ENCODE measurements at places on chromosomes 12 and 14.
A peak's percentile ranks its signal among the peaks of the same experiment; 100 is the strongest.

DNA sequence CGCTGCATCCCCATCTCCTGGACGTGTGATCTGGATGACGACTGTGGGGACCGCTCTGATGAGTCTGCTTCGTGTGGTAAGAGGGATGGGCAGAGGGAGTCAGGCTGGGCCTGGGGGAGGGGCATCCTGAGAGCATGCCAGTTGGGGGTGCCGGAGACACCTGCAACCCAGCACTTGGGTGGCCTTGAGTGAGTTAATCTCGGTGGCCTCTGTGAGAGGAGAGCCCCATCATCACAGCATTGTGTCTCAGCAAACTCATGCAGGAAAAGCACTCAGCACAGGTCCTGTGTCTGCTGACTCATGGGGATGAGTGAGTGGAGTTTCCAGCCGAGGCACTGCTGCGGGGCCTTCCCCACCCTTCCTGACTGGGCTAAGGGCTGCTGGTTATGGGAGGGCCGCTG, 19.6 kb upstream of the LRP1-AS start:
- H3K27ac ChIP-seq, result peak overlapping the region; percentile 72
- peak; percentile 52 for DNase-seq
- H3K4me3 ChIP-seq, result no peak overlapping the region
- H3K4me1 ChIP-seq, result peaks cover 13% of the 10 kb centered on the region
- no peaks in the 10 kb centered on the region for H3K27me3 ChIP-seq

DNA sequence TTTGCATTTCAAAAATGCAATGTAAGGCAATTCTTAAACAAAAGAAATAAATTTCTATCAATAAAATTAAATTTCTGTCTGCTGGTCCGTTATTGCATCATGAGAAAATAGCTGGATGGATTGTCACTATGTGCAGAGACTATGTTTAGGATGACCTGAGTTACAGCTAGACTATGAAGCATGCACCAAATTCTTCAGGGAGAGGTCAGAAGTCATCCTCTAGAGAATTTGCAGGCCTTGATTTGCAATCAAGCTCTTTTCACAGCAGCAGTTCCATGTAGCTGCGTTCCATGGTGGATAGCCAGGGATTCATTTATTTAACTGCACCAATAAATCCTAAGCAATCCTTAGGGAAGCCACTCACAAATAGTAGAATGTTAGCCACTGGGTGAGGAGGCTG, 253.7 kb downstream of the MSRB3 start:
- no peaks in the 10 kb centered on the region for H3K4me1 ChIP-seq
- H3K4me3 ChIP-seq, result no peak overlapping the region
- H3K27ac ChIP-seq, result no peak overlapping the region
- DNase-seq, result no peak
- no peaks in the 10 kb centered on the region for H3K27me3 ChIP-seq

DNA sequence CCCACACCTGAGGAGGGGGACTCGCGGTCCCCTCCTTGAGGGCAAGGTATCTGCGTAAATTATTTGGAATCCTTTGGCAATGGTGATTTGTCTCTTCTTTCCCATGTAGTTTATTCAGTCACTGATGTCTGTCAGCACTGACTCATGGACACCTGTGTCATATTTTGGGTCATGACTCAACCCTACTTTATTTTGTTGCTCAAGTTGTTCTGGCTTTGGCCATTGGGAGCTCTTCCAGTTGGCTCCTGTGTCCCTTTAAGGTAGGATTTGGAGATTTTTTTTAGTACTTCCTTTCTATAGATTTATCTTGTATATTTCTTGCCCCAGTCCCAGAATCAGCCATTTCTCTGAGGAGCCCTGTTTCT, 47.4 kb upstream of the C14orf180 start:
- H3K36me3 ChIP-seq, result no peaks in the 10 kb centered on the region
- peaks cover 26% of the 10 kb centered on the region for H3K27me3 ChIP-seq
- DNase-seq, result no peak
- H3K27ac ChIP-seq, result no peak overlapping the region
- H3K4me3 ChIP-seq, result no peak overlapping the region

DNA sequence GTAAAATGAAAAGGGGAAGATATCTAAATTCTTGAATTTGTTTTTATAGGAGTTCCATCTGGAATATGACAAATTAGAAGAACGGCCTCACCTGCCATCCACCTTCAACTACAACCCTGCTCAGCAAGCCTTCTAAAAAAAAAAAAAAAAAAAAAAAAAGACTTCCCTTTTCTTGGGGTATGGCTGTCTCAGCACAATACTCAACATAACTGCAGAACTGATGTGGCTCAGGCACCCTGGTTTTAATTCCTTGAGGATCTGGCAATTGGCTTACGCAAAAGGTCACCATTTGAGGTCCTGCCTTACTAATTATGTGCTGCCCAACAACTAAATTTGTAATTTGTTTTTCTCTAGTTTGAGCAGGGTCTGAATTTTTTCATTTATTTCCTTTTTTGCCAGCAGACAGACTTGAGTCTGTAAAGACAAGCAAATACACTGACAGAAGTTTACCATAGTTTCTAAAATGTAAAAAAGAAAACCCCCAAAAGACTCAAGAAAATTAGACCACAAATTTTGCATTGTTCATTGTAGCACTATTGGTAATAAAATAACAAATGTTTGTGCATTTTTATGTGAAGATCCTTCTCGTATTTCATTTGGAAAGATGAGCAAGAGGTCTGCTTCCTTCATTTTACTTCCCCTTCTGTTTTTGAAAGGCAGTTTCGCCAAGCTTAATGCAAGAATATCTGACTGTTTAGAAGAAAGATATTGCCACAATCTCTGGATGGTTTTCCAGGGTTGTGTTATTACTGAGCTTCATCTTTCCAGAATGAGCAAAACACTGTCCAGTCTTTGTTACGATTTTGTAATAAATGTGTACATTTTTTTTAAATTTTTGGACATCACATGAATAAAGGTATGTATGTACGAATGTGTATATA, 12.1 kb upstream of the KCNMB4 start:
- peaks cover 11% of the 10 kb centered on the region for H3K4me1 ChIP-seq
- no peaks in the 10 kb centered on the region for H3K27me3 ChIP-seq
- DNase-seq, result no peak

- no peak for DNase-seq
- H3K4me1 ChIP-seq, result peaks cover 28% of the 10 kb centered on the region
- H3K27me3 ChIP-seq, result no peaks in the 10 kb centered on the region
- peak overlapping the region; percentile 2 for H3K27ac ChIP-seq
Observed at GRCh38 chr12:91687052-91688017, 458.3 kb downstream of the BTG1 start.

- no peak overlapping the region for H3K4me3 ChIP-seq
- H3K27me3 ChIP-seq, result no peaks in the 10 kb centered on the region
- DNase-seq, result no peak
- H3K36me3 ChIP-seq, result peaks cover 69% of the 10 kb centered on the region
Observed at GRCh38 chr14:69640931-69641330, 29.5 kb downstream of the SUSD6 start.

DNA sequence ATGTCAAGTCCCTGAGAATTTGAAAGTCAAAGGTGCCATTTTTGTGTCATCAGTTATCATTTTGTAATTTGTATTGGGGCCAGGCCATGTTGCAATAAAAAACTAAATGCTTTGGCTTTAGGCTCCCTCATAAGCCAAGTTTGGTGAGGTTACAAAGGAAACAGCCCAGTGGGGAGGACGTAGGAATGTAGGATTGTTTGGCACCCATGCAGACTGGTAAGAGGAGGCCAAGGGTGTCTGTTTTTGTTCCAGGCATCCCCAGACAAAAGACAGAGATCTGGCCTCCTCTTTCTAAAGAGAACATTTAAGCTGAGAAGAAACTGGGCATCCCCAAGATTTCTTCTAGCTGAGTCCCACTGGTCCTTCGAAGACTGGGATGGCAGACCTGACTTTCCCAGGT, 111.7 kb downstream of the SUDS3 start:
- no peak overlapping the region for H3K4me3 ChIP-seq
- H3K27me3 ChIP-seq, result peaks cover 17% of the 10 kb centered on the region
- DNase-seq, result no peak
- H3K36me3 ChIP-seq, result no peaks in the 10 kb centered on the region
- H3K4me1 ChIP-seq, result no peaks in the 10 kb centered on the region

DNA sequence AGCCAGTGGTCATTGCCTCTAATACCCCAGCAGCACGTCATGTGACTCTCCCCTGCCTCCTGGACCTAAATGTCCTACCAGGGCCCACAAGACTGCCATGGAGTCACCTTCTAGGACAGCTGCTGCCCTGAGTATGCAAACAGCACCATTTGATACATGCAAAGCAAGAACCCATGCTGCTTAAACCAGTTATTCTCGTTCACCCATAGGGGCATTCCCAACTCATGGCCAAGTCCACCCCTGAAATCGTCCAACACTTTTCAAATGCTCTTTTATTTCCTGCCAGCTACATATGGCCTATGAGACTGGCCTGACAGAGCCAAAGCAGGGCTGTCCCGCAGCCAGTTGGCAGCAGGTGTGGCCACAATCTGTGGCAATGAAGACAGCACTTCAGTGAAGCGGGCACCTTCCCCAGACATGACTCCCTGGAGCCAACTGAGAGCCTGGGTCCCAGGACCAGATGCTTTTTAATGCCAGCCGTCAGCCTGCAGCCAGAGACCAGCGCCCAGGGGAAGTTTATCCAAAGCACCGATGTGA, 99.9 kb downstream of the BCAT1 start:
- no peaks in the 10 kb centered on the region for H3K36me3 ChIP-seq
- no peak overlapping the region for H3K4me3 ChIP-seq
- peaks cover 35% of the 10 kb centered on the region for H3K27me3 ChIP-seq
- H3K27ac ChIP-seq, result no peak overlapping the region
- DNase-seq, result no peak
- H3K4me1 ChIP-seq, result peaks cover 35% of the 10 kb centered on the region

DNA sequence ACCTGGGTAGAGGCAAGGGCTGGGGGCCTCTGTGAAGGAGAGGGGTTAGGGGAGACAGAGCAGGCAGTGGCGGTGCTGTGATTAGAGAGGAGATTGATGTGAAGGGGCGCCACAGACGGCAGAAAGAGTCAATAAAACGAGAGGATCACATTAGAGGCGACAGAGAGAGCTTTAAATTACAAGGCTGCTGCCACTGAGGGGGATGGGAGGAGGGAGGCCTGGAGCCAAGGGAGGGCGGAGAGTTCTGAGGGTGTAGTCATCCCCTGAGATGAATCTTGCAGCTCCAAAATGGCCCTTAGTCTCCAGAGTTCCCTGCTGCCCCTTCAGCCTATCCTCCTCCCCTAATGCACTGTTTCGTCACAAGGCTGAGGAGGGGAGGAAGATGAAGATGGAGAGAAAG, 12.8 kb downstream of the ZFHX2 start:
- no peak overlapping the region for H3K4me3 ChIP-seq
- H3K27ac ChIP-seq, result no peak overlapping the region
- H3K4me1 ChIP-seq, result peaks cover 5% of the 10 kb centered on the region
- no peak for DNase-seq
- no peaks in the 10 kb centered on the region for H3K36me3 ChIP-seq
- H3K27me3 ChIP-seq, result peaks cover 2% of the 10 kb centered on the region

GRCh38 chr14:85187521-85187920, 342.4 kb upstream of the FLRT2 start:
- no peak for DNase-seq
- no peaks in the 10 kb centered on the region for H3K36me3 ChIP-seq
- no peak overlapping the region for H3K27ac ChIP-seq
- no peak overlapping the region for H3K4me3 ChIP-seq
- no peaks in the 10 kb centered on the region for H3K27me3 ChIP-seq

DNA sequence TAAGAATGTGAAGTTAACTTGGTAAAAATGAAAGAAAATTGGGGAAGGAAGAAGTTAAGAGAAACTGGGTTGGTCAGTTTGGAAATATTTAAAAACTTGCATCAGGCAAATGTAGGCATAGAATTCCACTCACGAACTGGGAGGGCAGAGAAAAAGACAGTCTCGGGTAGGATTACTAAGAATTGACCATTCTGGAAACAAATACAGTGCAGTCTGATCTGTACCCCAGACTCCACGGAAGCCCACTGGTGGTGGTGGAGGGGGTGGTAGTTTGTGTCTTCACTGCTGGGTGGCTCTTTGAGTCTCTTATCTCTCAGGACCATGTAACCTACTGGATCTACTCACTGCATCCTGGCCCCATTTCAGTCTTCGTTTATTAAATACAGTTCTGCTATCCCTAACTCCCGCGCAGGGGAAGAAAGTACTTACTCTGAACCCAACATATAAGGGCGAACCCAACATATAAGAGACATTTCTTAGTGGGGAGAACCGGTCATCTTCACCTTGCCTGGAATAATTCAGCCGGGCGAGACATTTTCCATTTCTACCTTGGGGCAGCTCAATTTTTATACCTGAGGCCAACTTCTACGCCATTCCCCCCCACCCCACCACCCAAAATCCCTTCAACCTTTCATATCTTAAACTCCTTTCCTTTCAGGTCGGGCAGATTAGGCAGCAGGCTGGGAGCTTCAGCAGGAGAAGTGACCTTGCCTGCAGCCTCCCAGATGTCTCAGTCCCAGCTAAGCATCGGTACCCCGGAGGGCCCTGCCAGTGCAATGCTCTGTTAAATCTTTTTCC, 1.7 kb downstream of the SLC2A3 start:
- no peaks in the 10 kb centered on the region for H3K36me3 ChIP-seq
- no peaks in the 10 kb centered on the region for H3K27me3 ChIP-seq
- peak; percentile 35 for DNase-seq
- H3K4me1 ChIP-seq, result peaks cover 26% of the 10 kb centered on the region

- no peak for DNase-seq
- H3K4me1 ChIP-seq, result no peaks in the 10 kb centered on the region
- H3K4me3 ChIP-seq, result no peak overlapping the region
- no peak overlapping the region for H3K27ac ChIP-seq
- peaks cover 4% of the 10 kb centered on the region for H3K27me3 ChIP-seq
Observed at GRCh38 chr14:35964697-35965286, 138.7 kb downstream of the BRMS1L start.

DNA sequence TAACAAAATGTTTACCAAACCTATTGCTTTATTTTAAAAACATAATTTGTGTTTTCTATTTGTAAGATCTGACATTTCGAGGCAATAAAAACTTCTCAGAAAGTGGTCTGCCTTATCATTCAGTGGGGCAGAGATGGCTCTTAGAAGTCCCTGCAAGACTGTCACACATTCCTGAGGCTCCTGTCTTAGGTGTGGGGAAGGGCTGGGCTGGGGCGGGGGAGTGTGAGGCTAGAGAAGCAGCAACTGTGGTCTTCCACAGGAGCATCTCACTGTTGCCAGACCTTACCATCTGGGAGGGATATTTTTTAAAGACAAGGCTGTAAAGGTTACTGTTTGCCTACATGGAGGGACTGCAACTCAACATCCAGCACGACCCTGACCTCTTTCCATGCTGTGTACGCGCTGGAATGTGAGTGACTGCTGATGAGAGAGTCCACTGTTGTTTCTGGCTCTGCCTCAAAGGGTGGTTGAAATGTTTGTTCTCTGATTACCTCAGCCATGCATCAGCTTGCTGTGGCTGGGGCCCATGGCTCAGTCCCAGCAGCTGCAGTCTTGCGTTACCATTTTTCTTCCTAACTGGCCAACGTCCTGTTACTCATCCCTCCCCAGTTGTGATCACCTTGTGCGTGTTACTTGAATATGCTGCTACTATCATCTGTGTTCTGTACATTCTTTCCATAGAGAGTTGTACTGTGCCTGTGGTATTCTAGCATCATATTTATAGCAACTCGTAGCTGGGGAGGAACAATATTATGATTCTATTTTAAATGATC, 12.4 kb downstream of the ERG28 start:
- DNase-seq, result no peak
- peaks cover 70% of the 10 kb centered on the region for H3K36me3 ChIP-seq
- no peaks in the 10 kb centered on the region for H3K27me3 ChIP-seq
- no peak overlapping the region for H3K27ac ChIP-seq
- no peak overlapping the region for H3K4me3 ChIP-seq

All from activated T-cell treated with anti-CD3 and anti-CD28 coated beads, Interleukin-2, amount 50 U/mL, for 24 hours (primary cell).